Foreskin keratinocyte (primary cell): ENCODE measurements at places on chromosomes 5 and 9. TPM values are rescaled to one million over a fixed set of nuclear protein-coding genes. Genes with fewer than 3 reads are reported as not detected.

DNA sequence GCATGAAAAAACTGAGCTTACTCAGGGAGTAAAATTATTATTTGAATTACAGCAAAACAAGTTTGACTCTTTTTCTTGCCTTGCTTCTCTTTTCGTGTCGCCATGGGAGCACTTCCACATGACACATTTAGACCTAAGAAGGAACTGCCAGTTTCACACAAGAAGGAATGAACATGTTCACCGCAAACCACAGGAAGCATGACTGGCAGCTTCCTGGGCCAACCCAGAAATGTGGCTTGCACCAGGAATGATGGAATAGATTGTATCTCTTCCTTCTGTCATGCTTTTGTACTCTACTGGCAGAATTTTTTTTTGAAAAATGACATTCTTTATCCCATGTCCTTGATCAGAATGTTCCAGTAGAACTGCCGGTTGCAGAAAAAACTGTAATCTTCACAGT is 32.9 kb upstream of the MAN2A1 start:
- peak; percentile 87 for DNase-seq

GRCh38 chr5:135989686-135990085 is 34.9 kb upstream of the LECT2 start:
- no peak for DNase-seq

DNA sequence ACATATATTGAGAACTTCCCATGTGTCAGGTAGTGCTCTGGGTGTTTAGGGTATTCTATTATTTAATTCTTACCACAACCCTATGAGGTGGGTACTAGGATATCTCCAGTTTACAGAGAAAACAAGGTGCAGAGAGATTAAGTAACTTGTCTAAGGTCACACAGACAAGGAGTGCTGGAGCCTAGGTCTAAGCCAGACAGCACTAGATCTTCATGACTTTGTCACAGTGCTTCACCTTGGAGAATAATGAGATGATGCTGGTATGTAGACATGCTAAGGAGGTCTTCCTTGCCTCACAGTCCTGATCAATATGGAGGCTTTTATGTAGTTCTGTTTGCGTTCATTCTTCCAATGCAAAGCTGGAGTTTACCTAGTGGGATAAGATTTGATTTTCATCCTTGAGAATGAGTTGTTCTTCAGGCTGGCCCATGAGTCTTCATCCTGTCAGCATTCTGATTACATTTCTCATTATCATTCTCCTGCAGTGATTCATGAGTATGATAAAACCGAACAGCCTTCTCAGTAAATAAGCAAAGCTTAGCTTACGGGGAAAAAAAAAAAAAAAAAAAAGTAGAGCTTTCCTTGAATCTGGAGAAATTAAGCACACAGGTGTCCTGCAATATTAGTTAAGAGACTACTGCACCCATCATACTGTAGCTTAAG is 176.3 kb downstream of the C9orf152 start:
- DNase-seq, result peak; percentile 91

DNA sequence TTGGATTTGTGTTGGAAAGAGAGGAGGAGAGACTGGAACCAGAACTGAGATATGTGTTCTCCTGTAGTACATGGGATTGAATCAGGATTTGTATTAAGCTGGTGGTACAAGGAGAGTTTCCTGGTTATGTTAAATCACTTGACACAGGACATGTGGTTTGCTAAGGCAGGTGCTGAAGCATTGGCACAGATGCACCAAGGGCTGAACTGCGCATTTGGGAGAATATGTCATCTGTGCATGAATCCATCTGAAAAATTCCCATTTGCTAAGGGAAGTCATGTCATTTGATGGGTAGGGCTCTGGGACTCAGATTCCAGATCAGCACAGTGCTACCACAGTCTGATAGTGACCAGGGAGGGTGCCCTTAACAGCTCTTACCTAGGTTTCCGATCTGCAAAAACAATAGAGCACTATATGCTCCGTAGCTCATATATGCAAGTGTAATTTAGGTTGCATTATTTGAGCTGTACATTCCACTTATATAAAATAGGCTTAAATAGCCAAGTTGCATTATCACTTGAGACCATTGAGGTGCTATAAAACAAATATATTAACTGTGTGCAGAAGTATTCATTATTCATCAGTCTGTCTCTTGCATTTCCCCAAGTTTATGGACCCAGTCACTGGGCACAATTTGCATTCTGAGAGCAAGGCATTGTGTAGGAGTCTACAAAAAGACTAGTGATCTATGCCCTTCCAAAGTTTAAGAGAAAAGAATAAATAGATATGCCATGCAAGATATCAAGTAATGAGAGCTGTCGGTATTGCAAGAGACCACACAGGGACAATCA is 55.2 kb downstream of the ADAMTS16 start:
- no peak for DNase-seq

Gene NEURL1B
- 4.2 and 5.1 TPM in 2 replicates for total RNA-seq

DNA sequence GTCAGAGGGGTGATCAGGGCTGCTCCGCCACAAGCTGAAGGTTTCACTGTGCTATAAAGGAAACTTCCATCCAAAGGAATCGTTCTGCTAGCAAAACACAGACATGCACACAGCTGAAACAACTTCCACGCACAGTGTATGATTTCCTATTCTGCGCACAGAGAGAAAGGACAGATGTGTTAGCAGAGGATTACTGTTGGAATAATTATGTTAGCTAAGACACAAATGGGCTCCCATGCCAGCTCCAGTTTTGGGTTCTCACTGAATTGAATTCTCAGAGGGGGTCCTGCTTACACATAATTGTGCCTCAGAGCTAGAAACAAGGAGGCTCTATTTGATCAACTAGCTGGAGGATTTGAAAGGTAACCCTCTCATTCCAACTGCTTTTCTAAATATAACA is 352.4 kb downstream of the IRX2 start:
- DNase-seq, result no peak

Gene PCDHGA3
- not detected in 2 replicates for total RNA-seq

- DNase-seq, result no peak
Measured at GRCh38 chr9:16427873-16428427, 442.5 kb downstream of the BNC2 start.

DNA sequence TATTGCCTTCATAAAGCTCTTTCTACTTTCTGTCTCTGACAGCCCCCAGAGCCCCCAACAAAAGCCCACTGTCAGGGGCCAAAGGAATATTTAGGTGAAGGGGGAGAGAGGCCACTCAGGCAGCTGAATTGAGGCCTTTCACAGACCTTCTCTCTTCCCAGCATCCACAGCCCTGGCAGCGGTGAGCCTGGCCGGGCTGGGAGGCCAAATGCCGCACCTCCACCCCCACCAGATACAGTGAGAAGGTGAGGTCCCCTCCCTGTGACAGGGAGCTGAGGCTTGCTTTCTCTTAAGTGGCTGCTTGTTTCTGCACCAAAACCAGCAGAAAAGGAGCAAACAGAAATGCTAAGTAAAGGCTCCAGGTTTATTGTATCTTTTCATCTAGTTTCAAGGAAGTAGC is 168.1 kb downstream of the ROR2 start:
- DNase-seq, result no peak

Gene EPB41L4B
- 6.5 and 6.6 TPM in 2 replicates for total RNA-seq

Gene GOLGA1
- 9.6 and 9.7 TPM in 2 replicates for total RNA-seq

DNA sequence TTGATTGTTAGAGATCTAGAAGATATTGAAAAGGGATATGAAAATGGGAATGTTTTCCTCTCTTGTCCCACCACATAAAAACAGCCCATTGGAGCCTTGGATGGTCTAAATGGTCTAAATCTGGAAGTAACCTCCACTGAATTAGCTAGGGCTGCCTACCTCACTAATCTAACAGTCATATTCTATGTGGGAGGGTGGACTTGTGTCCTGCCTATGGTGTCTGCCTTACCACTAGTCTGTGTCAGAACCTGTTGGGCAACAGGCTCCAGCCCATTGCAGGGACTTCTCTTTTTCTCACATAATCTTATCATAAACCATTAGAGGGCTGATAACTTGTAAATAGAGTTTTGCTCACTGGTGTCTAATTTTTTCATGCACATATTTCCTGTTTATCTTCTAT is 548.8 kb upstream of the CDH18 start:
- no peak for DNase-seq

DNA sequence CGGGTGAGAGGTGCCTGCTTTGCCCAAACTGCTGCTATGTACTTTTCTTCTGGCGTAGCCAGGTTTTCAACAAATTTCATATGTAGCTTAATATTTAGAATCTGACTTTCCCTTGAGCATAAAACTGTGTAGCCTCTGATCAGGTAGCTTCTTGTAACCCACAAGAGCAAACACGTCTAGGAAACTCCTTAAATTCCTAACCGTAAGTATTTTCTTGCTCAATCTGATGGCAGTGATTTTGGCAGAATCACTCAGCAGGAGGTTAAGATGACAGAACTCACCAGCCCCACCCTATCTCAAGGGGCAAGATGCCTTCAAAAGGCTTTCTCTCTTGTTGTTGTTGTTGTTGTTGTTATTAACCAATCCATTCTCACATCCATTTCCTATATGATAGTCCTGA is 20.8 kb downstream of the CKMT2 start:
- peak; percentile 55 for DNase-seq

Gene LPCAT1
- 43.2 and 45.6 TPM in 2 replicates for total RNA-seq

DNA sequence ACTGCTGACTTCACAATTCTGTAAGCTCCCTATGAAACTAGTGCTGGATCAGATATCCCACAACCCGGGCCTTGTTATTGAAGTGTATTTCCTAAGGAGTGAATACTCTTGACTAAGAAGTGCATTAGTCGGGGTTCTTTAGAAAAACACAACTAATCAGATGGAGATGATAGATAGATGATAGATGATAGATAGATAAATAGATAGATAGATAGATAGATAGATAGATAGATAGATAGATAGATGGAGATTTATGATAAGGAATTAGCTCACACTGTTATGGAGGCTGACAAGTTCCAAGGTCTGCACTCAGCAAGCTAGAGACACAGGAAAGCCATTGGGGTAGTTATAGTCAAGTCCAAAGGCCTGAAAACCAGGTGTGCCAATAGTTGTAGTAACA is 214.6 kb upstream of the COX7C start:
- no peak for DNase-seq

DNA sequence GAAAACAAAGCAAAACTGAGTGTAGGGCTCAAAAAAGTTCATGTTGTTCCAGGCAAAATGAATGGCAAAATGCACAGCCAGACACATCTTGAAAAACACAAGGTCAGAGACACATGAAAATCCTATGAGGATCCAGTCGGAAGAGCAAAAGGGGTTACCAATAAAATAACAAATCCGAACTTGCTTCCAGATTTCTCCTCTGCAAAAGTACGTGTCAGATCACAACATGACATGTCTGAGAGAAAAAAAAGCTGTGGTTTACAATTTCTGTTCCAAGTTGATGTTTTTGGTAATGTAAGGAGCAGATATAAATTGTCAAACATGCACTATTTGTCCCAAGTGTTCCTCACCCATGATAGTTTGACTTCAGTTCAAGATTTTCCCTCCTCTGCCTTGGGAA is 15.9 kb upstream of the ADAMTS16 start:
- DNase-seq, result no peak
